ENCODE measurements at places on chromosomes 1 and 21.

DNA sequence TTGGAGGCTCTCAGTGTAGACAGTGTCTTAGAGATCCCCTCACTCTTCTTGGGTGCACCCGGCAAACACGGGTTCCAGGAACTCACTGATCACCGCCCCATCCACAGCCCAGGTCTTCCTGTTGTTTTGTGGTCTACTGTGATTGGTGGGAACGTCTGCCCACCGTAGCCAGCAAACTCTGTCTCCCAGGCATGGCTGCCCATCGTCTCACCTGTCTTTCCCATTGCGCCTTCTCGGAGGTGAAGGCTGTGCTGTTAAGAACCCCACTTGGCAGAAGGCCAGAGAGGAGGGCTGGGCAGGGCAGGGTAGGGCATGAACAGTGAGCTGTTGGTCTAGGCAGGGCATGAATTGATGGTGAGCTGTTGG is 14.1 kb upstream of the KCNA2 start:
- DNase-seq = no peak

DNA sequence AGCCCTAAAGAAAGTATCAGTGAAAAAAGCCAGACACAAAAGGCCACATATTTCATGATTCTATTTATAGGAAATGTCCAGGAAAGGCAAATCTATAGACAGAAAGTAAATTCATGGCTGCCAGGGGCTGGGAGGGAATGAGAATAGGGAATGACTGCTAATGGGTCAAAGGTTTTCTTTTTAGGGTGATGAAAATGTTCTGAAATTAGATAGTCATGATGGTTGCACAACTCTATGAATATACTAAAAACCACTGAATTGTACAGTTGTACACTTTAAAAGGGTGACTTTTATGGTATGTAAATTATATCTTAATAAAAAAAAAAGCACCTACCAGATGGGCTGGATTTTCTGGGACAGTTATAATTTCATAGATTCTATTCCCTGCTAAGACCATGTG is 114.8 kb downstream of the CNIH3 start:
- no peak for DNase-seq

GRCh38 chr1:63463248-63463647 is 59.8 kb downstream of the ITGB3BP start:
- DNase-seq = no peak

DNA sequence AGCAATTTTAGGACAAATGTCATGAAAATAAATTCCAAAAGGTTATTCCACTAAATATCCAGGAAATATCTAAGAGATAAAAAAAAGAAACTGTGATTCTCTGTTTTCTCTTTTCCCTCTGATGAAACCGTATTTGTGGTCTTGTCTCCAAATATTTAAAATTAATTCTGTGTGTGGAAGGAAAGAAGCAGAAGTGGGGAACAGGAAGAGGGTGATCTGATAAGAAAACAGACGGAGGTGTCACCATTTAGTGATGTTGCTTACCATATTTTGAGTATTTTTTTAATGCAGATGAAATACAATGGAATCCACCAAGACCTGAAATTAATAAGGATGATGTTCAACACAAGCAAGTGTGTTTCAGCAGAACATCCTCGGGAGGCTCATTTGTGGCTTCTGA is 29.6 kb downstream of the CLCA1 start:
- DNase-seq = no peak

GRCh38 chr1:168832661-168833060 is 103.7 kb upstream of the DPT start:
- no peak for DNase-seq

DNA sequence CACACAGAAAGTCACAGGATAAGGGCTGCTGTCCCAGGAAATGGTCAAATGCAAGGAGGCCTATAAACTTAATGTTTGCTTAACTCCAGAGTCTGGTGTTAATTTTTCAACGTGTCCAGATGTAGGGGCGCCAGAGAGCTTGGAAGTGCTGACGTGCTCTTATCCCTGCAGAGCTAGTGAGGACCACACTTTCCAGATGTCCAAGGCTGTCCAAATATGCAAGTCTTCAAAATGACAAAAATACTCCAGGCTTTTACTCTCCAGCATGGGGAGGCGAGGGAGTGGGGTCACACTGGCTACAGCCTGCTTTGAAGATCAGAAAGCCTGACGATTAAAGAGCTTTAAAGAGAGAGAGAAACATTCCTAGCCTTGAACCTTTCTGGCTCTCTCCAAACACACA is 57.6 kb downstream of the ABCA4 start:
- DNase-seq = peak; percentile 43

- DNase-seq = no peak
Observed at GRCh38 chr1:174837386-174837785, 162.4 kb upstream of the CACYBP start.

DNA sequence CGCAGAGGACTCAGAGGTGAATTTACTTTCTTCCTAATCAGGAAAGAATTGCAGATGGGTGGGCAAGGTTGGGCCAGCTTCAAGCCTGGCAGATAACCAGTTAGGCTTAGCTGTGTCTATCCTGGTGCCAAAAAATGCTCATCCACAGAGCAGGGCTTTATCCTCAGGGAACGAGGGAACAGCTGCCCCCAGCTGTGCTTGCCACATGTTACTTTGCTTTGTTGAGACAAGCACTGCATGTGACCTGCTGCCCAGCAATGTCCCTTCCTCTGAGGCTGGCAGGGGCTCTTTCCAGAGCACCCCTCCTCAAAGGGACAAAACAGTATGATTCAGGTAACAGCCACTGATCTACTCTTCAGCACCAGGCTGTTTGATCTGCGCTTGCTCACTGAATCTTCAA is 505.1 kb upstream of the USP24 start:
- DNase-seq = no peak

- DNase-seq = no peak
Observed at GRCh38 chr21:43935711-43936110, 70.7 kb downstream of the AGPAT3 start.

DNA sequence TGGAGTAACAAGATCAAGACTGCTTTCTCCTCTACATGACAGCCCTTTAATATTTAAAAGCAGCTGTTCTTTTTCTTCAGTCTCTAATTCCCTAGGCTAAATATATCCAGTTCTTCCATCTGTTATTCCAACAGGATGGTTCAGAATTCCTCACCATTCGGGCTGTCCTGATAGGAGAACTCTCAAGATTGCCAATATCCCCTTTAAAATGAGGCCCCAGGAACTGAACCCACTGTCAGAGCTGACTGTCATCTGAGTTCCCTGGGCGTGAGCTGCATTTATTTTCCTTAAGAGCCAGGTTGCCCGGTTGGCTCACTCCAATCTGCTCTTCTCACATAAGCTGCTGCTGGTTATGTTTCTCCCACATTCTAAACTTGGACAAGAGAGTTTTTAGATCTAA is 177.6 kb downstream of the MIS18A start:
- no peak for DNase-seq
